ENCODE measurements at places on chromosomes 3 and 15.
A peak's percentile ranks its signal among the peaks of the same experiment; 100 is the strongest.

DNA sequence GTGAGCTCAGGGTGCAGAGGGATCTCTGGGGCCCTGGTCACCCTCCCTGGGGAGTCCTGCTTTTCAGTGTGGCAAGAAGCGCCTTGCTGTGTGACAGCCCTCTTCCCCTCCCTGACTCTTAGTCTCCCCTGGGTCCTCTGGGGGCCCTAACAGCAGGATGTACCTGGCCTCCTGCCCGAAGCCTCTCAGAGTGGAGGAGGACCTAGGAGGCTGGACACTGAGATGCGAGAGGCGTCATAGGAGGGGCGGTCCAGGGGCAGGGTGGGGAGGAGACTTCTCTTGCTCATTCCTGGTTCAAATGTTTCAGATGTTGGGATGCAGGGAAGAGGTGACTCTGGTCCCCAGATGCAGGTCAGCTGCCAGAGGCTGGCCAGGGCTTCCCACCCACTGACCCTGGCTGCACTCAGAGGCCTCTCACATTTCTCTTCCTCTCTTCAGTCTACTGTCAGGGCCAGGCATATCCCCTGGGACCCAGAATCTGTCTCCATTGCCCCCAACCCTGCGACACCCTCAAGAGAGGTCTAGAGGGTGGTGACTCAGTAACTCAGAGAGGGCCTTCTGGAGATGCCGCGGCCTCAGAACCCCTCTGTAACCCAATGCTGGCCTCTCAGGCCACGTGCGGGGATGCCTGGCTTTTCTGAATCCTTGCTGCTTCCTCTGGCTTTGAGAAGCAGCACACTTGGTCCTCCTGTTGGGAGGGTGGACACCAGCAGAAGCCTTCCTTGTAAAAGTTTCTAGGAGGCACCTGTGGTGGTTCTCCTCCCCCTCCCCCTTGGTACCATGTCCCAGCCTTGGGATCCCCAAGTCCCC, 25.9 kb downstream of the SNX33 start:
- DNase-seq, result no peak

- DNase-seq, result no peak
These were observed 59.1 kb upstream of the TLE3 start for GRCh38 chr15:70156671-70157271.

DNA sequence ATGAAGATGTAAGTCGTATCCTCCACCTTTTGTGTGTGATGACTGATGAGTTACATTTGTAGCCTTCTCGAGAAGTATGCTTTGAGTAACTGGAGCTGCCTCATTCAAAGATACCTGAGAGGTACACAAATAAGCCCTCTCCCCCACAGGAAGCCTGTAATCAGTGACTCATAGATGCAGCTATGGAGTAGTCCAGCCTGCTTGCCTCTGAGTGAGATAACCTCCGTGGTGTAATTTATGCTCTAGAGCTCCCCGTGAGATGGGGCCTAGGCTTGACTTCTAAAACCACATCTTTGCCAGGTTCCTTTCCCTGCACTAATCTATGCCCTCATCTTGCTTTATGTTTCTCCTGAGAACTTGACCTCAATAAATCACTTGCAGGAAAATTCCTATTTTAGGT, 291.7 kb downstream of the SUCLG2 start:
- no peak for DNase-seq

DNA sequence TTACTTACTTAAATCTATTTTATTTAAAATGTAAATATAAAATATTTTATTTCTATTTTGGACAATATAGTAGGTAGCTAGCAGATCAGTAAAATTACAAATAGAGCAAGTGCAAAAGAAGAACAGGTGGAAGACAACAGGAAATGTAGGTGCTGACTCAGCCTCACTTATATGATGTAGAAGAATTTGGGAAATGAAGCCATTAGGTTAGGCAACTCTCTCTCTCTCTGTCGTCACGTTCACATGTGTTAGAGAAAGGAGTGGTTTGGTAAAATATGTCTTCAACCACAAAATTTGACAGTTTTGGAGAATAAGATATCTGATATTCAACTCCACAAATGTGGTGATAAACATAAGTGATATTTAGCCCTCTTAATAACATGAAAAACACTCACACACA, 532.5 kb upstream of the KCNMB2 start:
- no peak for DNase-seq

DNA sequence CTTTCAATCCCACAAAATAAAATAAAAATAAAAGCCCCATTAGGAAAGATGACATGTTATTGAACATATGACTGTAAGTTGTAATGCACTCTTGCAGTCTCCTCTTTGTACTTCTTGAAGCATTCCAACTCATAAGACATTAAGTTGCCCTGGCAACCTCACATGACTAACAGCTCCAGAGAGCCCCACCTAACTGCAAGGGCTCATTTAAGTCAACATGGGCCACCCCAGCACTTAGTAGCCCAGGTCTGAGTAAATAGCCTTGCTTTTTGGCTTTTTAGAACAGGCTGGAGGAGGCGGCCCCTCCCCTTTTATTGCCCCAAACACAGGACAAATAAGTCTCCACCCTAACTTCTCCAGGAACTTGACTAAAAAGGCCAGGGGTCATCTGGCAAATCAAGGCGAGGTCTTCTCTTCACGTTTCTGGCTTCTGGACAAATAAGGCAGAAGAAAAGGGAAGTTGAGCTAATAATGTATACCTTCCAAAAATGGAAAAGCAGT, 135.1 kb downstream of the TMCO5A start:
- DNase-seq, result no peak

- no peak for DNase-seq
These were observed 7.0 kb downstream of the MORF4L1 start for GRCh38 chr15:78879517-78880241.

- no peak for DNase-seq
These were observed 64.0 kb upstream of the CPOX start for GRCh38 chr3:98657457-98657856.

GRCh38 chr3:157220883-157221282, 60.9 kb upstream of the CCNL1 start:
- DNase-seq, result no peak

DNA sequence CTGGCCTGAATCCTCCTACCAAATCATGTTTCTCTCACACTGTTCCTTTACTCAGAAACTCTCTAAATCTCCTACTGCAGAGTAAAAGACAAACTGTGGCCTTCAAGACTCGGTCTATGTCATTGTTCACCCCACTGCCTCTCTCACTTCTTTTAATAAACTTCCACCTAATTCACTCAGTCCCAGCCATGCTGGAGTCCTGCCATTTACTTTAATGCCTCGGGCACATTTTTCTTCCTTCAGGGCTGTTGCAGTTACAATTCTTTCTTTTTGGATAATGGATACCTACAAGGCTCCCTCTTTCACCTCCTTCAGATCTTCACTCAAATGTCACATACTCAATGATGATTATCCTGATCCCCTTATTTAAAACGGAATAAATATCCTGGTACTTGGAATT, 955.6 kb downstream of the ROBO1 start:
- no peak for DNase-seq

DNA sequence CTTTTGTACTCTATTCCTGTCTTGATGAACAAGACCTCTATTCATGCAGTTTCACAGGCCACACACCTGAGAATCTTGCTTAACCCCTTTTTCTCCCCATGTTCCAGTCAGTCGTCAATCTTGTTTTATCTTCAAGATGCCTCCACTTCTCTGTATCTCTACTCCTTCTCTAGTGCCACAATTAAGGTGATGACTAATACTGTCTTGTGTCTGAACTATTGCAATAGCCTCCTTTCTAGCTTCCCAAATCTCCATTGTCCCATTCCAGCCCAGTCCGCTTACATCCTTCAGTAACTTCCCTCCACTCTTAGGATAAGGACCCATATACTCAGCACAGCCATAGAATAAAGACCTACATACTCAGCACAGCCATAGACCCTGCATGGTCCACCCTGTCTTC, 24.7 kb downstream of the CHST14 start:
- DNase-seq, result no peak

- DNase-seq, result no peak
These were observed 10.9 kb downstream of the APH1B start for GRCh38 chr15:63288342-63288741.

DNA sequence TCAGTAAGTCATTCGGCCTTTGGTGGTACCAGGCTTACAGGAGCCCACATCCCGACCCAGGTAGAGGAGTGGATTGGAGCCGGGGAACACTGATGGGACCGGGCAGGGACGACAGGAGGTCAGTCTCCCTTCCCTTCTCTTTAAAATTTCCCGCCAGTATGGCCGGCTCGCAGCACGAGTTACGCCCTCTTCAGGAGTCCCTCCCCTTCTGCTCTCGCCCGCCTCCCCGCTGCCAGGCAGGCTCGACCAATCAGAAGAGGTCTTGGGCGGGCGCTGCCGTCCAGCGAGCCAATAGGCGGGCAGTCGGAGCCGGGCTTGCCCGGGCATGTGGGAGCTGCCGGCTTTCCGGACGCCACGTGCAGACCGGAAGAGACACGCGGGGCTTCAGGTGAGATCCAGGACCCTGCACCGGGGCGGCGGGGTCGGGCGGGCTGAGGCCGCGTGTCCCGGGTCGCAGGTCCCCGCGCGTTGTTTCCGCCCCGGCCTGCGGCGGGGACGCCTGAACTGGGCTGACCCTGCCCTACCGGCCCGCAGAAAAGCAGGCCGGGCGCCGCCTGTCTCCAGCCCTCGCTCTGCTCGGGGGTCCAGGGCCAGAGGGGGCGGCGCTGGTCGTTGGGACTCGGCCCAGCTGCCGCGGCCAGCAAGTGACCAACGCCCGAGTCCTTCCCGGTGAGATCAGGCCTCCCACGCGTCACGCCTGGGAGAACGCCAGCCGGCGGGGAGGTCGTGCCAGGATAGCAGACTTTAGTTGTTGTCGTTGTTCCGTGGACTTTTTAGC, at the start of gene AEN:
AEN (plus strand) TSS at position 346 of the 778 bp plus-strand sequence. CDS start 4,870 bp downstream, outside the sequence.
- DNase-seq, result peak; percentile 86

- DNase-seq, result no peak
These were observed 8.3 kb downstream of the ITPR1 start for GRCh38 chr3:4501437-4501836.

DNA sequence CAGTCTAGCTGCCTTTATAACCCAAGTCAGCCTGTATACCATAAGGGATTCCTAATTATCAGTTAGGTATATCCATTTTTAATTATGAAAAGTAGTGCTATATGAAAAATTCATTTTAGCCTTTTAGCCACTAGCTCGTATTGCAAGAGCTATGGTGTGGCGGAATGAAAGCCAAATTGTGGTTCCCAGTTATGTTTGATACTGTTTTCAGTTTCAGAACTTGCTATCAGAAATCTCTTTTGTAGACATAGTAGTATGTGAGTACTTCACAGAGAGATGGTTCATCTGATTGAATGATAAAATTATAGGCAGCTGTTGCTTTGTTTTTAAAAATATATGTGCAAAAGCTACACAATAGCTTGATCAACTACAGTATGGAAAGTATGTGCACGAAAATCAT, 134.6 kb downstream of the SLC25A26 start:
- DNase-seq, result no peak

Data from activated naive CD4-positive, alpha-beta T cell (primary cell).